Breast epithelium (tissue), 4 donors: ENCODE measurements at places on chromosomes 5 and 9.

DNA sequence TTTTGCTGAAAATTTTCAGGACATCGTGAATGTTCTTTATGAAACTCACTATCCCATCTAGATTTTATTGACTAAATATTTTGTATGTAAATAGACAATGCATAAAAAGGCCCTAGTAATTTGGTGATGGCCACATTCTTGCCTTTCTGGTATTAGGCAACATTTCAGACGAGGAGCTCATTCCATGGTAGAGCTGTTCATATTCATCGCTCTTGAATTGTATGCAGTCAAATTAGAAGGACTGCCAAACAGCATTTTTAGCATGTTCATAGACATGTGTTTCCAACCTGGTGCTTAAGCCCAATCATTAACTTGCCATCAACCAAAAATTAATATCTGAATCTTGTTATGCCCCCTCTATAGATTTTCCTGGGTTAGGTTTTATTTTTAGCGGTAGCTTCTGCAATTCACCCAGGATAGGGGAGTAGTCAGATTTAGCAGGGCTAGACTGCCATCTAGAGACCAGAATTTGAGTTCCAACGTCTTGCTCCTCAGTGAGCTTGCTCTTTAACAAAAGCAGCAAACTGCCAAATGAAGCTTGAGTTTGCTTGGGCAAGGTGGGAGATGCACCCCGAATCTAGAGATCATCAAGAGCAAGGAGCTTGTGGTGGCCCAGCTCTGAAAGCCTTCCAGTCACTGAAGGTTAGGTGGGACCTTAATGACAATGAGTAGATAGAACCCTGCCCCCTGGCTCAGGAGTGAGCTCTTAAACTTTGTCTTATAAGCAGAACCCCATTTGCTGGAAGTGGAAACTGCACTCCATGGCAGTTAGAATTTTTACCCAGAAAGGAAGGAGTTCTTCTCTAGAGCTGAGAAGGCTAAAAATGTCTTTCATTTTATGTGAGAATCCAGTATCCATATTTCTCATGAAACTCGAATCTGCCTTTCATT, 456.2 kb downstream of the RASEF start:
- H3K27me3 ChIP-seq = peaks cover 8% of the 10 kb centered on the region
- H3K36me3 ChIP-seq = no peaks in the 10 kb centered on the region
- no peak overlapping the region for H3K4me3 ChIP-seq

DNA sequence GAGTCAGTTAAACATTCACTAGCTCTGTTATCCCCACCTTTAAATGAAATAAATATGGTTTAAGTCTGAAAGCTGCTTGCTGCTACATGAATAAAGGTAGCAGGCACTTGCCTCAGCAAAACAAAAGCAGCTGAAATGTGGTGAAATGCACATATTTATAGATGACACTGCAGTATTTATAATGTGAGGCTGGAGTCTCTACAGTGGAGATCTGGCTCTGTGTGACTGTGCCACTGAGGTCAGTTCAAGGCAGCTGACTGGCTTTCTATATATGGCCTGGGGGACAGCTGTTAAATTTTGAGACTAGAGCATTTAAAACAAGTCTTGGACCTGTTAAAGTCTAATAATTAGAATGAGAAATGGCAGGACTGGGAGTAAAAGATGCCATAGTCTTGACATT, 859.6 kb upstream of the SEMA6A start:
- no peaks in the 10 kb centered on the region for H3K4me1 ChIP-seq
- H3K27ac ChIP-seq = no peak overlapping the region
- no peak for DNase-seq
- no peaks in the 10 kb centered on the region for H3K36me3 ChIP-seq
- no peak overlapping the region for H3K4me3 ChIP-seq

GRCh38 chr5:122736086-122736845, 38.6 kb upstream of the SNX2 start:
- DNase-seq = no peak
- no peak overlapping the region for H3K4me3 ChIP-seq
- H3K4me1 ChIP-seq = no peaks in the 10 kb centered on the region
- no peaks in the 10 kb centered on the region for H3K27me3 ChIP-seq
- H3K36me3 ChIP-seq = no peaks in the 10 kb centered on the region
- H3K27ac ChIP-seq = peak overlapping the region; percentile 39

- H3K27ac ChIP-seq = peak overlapping the region; percentile 32
- H3K4me3 ChIP-seq = no peak overlapping the region
- H3K4me1 ChIP-seq = no peaks in the 10 kb centered on the region
- no peaks in the 10 kb centered on the region for H3K36me3 ChIP-seq
- no peak for DNase-seq
- H3K27me3 ChIP-seq = no peaks in the 10 kb centered on the region
These were observed 47.8 kb upstream of the TGFBR1 start for GRCh38 chr9:99056886-99057664.

DNA sequence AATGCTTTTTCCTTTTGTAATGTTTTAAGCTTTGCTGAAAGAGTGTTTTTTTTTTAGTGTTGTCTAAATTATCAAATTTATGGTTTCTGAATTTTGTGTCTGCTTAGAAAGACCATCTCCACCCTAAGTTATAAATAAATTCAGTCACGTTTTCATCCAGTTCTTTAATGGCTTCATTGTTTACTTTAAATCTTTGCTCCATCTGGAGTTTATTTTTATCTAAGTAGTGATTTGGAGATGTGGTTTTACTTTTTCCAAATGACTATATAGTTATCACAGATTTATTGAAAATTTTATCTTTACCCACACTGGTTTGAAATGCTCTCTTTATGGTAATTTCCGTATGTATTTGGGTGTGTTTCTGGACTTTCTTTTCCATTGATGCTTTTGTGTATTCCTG, 577.2 kb upstream of the ZNF608 start:
- no peak overlapping the region for H3K4me3 ChIP-seq
- no peaks in the 10 kb centered on the region for H3K27me3 ChIP-seq
- H3K4me1 ChIP-seq = no peaks in the 10 kb centered on the region
- DNase-seq = no peak
- H3K27ac ChIP-seq = no peak overlapping the region

GRCh38 chr9:90251316-90251715, 391.3 kb downstream of the DIRAS2 start:
- H3K36me3 ChIP-seq = no peaks in the 10 kb centered on the region
- H3K4me1 ChIP-seq = no peaks in the 10 kb centered on the region
- no peak overlapping the region for H3K4me3 ChIP-seq
- H3K27me3 ChIP-seq = no peaks in the 10 kb centered on the region
- no peak overlapping the region for H3K27ac ChIP-seq
- DNase-seq = no peak

GRCh38 chr5:74647096-74647495, 6.6 kb upstream of the ENC1 start:
- H3K36me3 ChIP-seq = no peaks in the 10 kb centered on the region
- no peak overlapping the region for H3K27ac ChIP-seq
- H3K4me3 ChIP-seq = no peak overlapping the region

DNA sequence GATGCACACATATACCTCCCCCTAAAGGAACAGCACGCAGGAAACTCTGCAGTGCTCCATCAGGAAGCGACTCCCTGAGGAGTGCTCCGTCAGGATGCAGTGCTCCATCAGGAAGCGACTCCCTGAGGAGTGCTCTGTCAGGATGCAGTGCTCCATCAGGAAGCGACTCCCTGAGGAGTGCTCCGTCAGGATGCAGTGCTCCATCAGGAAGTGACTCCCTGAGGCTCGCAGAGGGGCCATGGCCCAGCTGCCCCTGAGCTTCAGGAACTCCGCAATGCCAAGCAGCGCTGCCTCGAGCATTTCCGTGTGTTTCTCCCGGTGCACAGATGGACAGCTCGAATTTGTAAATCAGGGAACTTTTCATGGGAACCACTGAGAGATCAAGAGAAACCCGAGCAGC, 88.1 kb downstream of the PAX5 start:
- no peak overlapping the region for H3K4me3 ChIP-seq
- no peaks in the 10 kb centered on the region for H3K4me1 ChIP-seq
- no peak overlapping the region for H3K27ac ChIP-seq
- H3K27me3 ChIP-seq = no peaks in the 10 kb centered on the region
- H3K36me3 ChIP-seq = no peaks in the 10 kb centered on the region

DNA sequence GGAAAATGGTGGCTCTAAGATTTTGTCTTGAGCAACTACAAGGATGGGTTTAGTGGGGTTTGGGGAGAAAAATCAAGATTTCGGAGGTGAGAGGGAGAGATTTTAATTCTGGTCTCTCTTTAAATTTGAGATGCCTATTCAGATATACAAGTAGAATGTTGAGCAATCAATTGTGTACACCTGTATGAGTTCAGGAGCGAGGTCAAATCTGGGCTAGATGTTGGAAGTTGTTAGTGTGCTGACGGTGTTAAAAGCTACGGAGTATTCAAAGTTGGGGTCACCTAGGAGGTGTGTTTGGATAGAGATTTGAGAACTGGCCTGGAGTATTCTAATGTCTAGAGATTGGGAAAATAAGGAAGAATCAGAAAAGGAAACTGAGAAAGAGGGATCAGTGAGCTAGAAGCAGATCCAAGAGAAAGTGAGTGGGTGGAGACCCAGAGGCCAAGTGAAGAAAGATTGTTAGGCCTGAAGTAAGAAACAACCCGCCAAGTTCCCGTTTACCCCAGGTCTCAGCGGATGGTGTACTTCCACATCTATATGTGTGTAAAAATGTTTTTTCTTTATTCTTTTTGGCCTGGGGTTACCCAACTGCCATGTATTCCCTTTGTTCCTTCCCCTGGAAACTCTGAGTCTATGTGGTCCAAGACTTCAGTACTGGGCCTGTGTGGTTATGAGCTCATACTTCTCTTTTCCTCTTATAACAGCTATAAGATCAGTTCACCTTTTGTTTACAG, 11.9 kb upstream of the ARHGAP26 start:
- DNase-seq = no peak
- no peaks in the 10 kb centered on the region for H3K4me1 ChIP-seq
- H3K4me3 ChIP-seq = no peak overlapping the region
- H3K36me3 ChIP-seq = no peaks in the 10 kb centered on the region

- H3K27me3 ChIP-seq = no peaks in the 10 kb centered on the region
- no peaks in the 10 kb centered on the region for H3K36me3 ChIP-seq
- H3K27ac ChIP-seq = peak overlapping the region; percentile 78
- no peak overlapping the region for H3K4me3 ChIP-seq
- H3K4me1 ChIP-seq = no peaks in the 10 kb centered on the region
These were observed 297.4 kb upstream of the ZNF608 start for GRCh38 chr5:125043781-125044391.

- H3K4me1 ChIP-seq = no peaks in the 10 kb centered on the region
- no peak for DNase-seq
- H3K36me3 ChIP-seq = no peaks in the 10 kb centered on the region
- H3K4me3 ChIP-seq = no peak overlapping the region
- H3K27ac ChIP-seq = no peak overlapping the region
These were observed 87.4 kb upstream of the CDH10 start for GRCh38 chr5:24732184-24732583.

DNA sequence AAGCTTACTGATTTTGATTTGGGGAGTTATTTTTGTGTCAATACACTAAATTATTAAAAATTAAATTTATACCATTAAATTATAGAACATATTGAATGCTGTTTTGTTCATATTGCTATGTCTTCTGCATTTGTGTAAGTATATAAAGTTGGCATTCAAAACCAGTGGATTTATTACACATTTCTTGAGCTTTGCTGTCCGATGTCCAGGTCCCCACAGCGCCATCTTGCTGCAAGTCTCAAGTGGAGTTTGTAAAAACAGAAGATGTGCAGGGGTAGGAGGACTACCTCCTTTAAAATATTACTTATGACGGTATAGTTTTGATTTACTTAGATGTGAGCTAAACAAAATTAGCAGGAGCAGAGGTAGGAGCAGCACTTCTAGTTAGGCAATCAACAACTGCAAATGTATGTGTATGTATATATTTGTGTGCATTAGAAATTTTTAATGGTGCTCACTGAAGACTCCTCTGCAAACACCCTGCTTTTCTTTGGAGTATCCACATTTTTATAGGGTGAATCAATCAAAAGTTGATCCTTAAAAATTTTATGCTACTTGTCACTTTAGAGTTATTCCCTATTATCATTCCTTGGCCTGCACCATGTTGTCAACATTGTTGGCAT, 37.4 kb downstream of the CPEB4 start:
- DNase-seq = no peak
- no peak overlapping the region for H3K27ac ChIP-seq
- H3K4me1 ChIP-seq = no peaks in the 10 kb centered on the region
- no peak overlapping the region for H3K4me3 ChIP-seq
- no peaks in the 10 kb centered on the region for H3K27me3 ChIP-seq

DNA sequence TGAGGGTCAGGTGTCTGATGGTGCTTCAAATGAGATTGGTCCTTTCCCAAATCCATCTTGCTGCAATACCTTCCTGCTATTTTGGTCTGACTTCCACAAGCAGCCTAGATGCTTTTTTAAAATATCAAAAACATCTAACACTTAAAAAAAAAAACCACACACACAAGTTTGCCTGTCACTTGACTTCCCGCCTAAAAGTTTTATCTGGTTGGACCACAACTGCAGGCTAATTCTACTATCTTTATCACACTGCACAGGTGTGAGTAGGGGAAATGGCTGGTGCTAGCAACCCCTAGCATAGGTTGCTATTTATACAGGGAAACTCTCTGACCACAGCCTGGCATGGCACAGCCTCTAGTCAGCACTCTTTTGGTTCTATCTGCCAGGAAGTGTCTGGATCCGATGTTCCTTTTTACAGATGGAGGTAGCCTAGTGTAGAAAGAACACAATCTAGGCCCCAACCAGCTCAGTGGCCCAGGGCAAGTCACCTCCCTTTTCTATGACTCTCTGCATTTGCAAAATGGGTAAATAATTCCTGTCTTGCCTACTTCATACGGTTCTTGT, at the start of gene HEMGN:
HEMGN (minus strand) TSS at position 92 of the 564 bp plus-strand sequence; CDS start at position 56, 36 bp downstream.
- no peaks in the 10 kb centered on the region for H3K36me3 ChIP-seq
- DNase-seq = no peak
- H3K4me3 ChIP-seq = no peak within 1 kb of the TSS
- peaks cover 24% of the 10 kb centered on the region for H3K27me3 ChIP-seq
- no peaks in the 10 kb centered on the region for H3K4me1 ChIP-seq

DNA sequence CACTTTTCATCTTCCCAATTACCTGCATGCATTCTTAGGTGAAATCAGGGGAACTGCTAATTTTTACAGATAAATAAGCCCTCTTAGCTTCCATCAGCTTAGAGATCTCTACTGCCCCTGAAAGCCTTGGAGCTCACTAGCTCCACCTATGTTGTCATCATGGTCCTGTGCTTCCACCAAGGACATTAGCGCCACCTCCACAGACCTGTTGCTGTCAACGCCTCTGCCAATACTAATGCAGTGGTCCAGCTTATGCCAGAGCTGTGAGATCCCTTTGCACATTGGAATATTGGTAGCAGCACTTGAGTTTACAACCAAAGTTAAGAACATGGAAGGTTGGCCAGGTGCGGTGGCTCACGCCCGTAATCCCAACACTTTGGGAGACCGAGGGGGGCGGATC, 7.7 kb upstream of the SHISAL2B start:
- no peaks in the 10 kb centered on the region for H3K36me3 ChIP-seq
- DNase-seq = no peak
- H3K27me3 ChIP-seq = no peaks in the 10 kb centered on the region
- H3K4me1 ChIP-seq = no peaks in the 10 kb centered on the region
- no peak overlapping the region for H3K4me3 ChIP-seq

DNA sequence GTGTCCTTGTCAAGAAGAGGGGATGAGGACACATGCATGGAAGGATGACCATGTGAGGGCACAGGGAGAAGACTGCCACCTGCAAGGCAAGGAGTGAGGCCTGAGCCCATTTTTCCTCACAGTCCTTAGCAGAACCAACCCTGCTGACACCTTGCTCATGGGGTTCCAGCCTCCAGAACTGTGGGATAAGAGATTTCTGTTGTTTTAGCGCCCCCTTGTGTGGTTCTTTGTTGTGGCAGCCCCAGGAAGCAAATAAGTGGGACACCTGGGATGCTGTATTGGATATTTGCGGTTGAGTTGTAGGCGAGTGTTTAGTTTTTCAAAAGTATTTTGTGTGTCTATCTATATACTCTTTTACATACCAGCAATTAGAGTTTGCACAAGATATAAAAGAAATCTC, 206.4 kb downstream of the NXNL2 start:
- no peak overlapping the region for H3K4me3 ChIP-seq
- no peaks in the 10 kb centered on the region for H3K4me1 ChIP-seq
- no peaks in the 10 kb centered on the region for H3K27me3 ChIP-seq
